ENCODE measurements at places on chromosomes 11 and 22. TPM values are rescaled to one million over a fixed set of nuclear protein-coding genes. Genes with fewer than 3 reads are reported as not detected.

DNA sequence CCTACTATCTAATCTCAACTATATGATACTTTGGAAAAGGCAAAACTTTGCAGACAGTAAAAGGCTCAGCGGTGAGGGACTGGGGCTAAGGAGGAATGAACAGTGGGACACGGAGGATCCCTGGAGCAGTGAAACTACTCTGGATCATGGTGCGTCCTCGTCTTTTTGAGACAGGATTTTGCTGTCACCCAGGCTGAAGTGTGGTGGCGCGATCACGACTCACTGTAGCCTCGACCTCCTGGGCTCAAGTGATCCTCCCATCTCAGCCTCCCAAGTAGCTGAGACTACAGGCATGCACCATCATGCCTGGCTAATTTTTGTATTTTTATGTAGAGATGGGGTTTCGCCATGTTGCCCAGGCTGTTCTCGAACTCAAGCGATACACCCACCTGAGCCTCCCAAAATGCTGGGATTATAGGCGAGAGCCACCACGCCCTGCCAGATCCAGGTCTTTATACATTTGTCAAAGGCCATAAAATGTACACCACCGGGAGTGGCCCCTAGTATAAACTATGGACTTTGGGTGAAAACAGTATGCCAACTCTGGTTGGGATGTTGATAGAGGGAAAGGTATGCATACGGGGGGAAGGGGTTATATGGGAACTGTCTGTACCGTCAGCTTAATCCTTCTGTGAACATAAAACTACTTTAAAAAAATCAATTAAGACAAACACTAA is 28.0 kb upstream of the CYP2D6 start:
- no peak for ATAC-seq

GRCh38 chr22:24523873-24524272 is 28.7 kb downstream of the UPB1 start:
- no peak for ATAC-seq

- ATAC-seq, result peak; percentile 51
Observed at GRCh38 chr22:44448271-44448830, 49.7 kb downstream of the RTL6 start.

Gene ESAM
- total RNA-seq, result 8.5 TPM

- no peak for ATAC-seq
Observed at GRCh38 chr11:96293598-96294021, 49.4 kb downstream of the MAML2 start.

GRCh38 chr11:30585125-30585891 is 845 bp downstream of the MPPED2 start:
- peak; percentile 54 for ATAC-seq

- ATAC-seq, result no peak
Observed at GRCh38 chr22:10961043-10961860, 4566.7 kb upstream of the OR11H1 start.

- ATAC-seq, result no peak
Observed at GRCh38 chr11:92859156-92859690, 110.2 kb upstream of the MTNR1B start.

Gene KRTAP5-1
- not detected for total RNA-seq

DNA sequence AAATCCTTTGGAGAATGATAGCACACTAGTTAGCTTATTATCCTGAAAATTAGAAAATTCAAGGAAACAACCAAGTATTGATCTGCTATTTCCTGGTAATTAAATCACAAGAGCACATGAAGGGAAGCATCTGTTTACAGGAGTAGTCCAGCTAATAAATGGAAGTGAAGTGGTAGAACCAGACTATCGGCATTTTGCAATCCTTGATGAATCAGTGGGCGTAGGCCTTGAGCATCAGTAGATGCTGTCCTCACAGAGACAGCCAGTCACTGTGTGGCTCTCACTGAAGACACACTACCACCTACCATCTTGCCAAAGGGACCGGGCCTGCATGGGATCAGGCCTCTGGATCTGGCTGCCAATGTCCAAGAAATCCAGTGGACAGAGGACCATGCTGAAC is 69.8 kb downstream of the FBLN1 start:
- peak; percentile 93 for ATAC-seq

- no peak for ATAC-seq
Observed at GRCh38 chr11:134248910-134249480, 4.2 kb downstream of the THYN1 start.

DNA sequence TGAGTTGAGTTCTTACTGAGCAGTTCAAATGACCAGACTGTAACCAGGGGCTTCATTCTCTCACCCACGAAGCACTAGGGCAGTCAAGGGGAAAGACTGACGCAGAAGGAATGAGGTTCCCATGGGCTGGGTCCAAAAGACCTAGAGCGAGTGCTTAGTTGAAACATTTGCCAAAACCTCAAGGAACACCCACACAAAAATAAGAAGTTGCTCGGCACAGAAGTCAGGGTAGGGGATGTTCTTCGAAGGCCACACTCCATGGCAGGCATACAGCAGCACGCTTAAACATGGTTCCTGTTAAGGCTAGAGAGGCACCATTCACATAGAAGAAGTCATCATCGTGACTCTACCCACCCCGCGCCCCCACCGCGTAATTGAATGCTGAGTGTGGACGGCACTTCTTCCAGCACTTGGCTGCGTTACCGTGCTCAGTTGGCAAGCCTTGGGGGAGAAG is 52.9 kb downstream of the TIMP3 start:
- no peak for ATAC-seq

DNA sequence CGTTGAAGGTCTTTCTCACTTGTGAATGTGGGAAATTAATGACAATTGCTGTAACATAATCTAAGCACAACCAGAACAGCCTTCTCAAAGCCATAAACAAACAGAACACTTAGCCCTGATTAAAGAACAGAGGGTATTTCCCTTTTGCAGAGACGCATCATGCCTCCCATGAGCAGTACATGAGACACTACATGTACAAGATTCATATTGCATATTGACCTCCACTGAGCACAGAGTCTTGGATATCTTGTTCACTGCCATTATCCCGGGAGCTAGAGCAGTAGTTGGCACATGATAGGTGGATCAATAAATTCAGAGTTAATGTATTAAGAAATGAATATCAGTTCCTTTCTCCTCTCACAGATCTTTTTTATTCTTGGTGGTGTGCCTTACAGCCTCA is 1194.3 kb upstream of the TENM4 start:
- no peak for ATAC-seq

- ATAC-seq, result no peak
Observed at GRCh38 chr22:30863081-30863833, 105.3 kb downstream of the MORC2 start.

- no peak for ATAC-seq
Observed at GRCh38 chr22:29870574-29870973, 12.4 kb upstream of the MTMR3 start.

Gene OOSP4B
- not detected for total RNA-seq

Gene MAPK11
- total RNA-seq, result 5.8 TPM

GRCh38 chr11:118928870-118929500 is 3.3 kb upstream of the BCL9L start:
- ATAC-seq, result peak; percentile 1

GRCh38 chr11:119607726-119608125 is 121.3 kb downstream of the NECTIN1 start:
- ATAC-seq, result peak; percentile 24

Gene HTR3B
- total RNA-seq, result 0.28 TPM

Gene RGL4
- not detected for total RNA-seq

Gene DNAJB7
- not detected for total RNA-seq

Gene NOX4
- 0.16 TPM for total RNA-seq

- ATAC-seq, result no peak
Observed at GRCh38 chr22:34308101-34308500, 387.8 kb upstream of the LARGE1 start.

GRCh38 chr11:60905047-60905446 is 1.3 kb downstream of the PRPF19 start:
- ATAC-seq, result no peak

DNA sequence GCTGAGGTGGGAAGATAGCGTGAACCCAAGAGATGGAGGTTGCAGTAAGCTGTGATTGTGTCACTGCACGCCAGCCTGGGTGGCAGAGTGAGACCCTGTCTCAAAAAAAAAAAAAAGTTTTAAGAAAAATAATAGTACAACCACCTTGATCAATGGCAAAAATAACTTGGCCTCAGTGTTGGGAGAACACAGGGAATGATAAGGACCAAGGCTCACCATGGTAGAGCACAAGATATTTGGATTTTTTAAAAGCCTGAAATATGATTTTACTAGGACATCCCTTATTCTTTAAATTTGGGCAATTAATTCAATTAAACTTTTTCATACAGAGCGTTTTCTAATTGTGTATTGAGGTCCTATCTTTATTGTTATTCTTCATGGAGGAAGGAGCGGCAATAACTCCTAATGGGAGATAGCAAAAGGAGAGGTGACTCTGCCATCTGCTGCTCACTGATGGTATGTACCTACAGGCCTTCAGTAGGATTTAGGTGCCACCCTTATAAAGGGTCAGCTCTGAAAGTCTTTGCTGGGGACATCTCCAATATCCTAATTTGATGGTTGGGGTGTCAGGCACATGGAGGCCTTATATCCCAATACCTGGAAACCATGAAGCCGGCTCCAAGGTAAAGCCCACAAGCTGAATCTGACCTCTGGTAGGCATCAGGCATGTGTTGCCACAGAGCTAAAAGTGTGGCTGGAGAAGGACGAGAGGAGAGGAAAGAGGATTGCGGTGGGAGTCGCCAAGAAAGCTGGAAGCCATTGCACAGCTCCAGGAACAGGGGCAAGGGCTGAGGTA is 21.9 kb upstream of the POLD3 start:
- peak; percentile 77 for ATAC-seq

GRCh38 chr11:125170001-125170509 is 5.5 kb downstream of the PKNOX2 start:
- ATAC-seq, result no peak

Gene NRGN
- 1.1 TPM for total RNA-seq

GRCh38 chr22:48205790-48206189 is 1443.3 kb downstream of the TBC1D22A start:
- ATAC-seq, result no peak

DNA sequence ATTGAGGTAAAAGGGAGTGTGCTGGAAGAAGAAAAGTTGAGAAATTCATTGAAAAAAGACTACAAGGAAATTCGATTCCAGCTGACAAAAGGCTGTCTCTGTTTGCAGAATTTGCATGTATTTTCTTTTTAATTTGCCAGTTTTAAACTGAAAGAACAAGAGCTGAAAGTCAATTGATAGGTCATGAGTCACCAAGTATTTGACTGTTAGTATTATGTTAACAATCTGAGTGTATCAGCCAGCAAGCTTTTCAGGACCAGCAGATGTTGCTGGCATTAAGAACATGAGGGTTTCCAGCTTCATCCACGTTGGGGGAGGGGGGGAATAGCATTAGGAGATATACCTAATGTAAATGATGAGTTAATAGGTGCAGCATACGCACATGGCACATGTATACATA is 726.7 kb downstream of the METTL15 start:
- no peak for ATAC-seq

DNA sequence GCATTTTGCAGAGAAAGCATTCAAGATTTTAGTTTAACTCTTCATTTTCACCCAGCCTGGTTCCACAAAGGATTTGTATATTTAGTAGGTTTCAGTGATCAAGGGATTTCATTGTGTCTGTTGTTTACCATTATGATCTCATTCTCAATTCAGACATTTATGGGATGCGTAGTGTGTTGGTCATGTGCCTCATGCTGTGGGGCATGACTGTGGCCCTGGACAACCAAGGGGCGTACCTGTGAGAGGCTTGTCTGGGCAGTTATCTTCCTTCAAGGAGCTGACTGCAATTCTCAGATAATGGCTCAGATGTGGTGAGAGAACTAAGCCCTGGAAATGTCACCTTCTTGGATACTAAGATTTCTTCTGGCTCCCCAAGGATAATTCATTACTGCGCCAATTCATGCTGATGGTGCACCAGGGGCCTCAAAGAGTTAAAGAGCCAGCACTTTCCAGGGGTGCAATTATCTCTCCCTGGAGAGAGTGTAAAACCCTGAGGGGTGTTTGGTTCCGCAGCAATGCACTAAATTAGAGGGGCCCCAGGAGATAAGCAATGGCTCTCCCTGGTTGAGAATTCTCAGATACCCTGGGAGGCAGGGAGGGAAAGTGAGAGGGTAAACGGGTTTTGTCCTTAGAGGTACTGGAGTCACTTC is 32.2 kb downstream of the SLC6A5 start:
- peak; percentile 69 for ATAC-seq

DNA sequence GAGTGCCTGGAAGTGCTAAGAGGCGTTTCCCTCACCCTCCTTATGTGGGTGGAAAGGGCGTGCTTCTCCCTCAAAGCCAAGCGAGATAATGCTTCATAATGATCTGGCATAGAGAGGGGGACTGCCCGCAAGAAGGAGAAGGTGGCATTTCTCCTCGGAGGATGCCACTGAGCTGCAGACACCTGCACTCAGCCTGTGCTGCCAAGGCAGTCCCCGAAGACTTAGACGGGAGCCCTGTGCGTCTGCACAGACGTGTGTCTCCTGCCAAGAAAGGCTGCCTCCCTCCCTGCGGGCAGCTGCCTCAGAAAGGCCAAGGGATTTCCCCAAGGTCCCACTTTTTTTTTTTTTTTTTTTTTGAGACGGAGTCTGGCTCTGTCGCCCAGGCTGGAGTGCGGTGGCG is 48.1 kb upstream of the SPATA19 start:
- no peak for ATAC-seq

DNA sequence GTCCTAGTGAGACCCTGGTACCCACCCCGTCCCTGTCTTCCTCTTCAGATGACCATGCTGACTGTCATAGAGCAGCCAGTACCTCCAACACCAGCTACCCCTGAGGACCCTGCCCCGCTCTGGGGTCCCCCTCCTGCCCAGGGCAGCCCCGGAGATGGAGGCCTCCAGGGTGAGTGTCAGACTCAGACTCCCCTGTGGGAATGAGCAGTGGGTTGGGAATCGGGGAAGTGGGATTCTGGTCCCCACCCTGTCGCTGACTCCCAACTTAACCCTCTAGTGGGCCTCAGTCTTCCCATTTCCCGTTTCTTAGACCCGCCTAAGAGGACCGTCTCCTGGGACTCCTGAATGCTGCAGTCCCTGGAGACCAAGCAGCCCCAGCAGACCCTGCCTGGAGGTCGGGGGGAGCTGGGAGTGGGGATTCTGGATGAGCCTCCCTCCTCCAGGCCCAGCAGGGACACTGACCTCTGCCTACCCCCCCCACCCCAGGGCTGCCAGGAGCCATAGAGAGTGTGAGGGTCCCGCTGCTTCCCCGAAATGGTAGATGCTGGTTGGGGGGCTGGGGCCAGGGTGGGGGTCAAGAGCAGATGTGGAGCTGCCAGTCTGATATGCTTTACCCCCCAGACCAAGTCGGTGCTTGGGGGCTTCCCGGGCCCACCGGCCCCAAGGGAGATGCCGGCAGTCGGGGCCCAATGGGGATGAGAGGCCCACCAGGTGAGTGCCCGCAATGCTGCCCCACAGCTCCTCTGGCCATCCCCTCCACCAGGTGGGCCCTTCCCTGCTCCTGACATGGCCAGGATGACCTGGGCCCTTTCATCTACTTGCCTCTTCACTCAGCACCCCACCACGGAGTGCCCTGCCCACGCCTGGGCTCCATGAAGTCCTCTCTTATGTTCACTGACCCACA is 25.5 kb downstream of the EMID1 start:
- ATAC-seq, result peak; percentile 12

Measured in esophagus mucosa (tissue), 1 donor.